AG04449 (cell line): ENCODE measurements at places on chromosomes 12 and 14.

DNA sequence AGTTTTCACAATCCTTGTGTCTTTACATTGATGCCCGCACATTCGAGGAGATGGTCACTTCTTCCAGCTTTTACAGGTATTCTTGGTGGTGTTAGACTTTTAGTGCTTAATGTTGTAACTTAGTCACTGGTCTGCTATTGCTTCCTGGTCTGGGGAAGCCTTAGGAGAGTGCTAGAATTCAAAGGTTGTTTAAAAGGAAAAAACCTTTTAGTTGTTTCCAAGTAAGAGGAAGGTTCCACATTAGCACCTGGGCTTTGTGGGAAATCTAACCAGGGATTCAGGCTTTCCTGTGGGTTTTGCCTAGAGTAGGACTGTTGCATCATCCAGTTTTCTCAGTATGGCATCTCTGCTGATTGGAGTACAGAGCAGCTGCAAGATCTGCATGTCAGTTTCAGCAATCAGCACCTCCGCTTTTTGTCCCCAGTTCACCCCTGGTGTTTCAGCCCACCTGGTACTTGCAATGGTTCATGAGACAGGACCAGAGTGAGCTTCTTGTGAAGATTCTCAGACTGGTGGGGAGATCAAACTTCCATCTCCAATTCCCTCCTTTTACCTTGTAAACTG, 44.0 kb upstream of the PLBD1 start:
- no peak for DNase-seq

- DNase-seq, result no peak
Measured at GRCh38 chr14:55206175-55206693, 14.8 kb upstream of the DLGAP5 start.

DNA sequence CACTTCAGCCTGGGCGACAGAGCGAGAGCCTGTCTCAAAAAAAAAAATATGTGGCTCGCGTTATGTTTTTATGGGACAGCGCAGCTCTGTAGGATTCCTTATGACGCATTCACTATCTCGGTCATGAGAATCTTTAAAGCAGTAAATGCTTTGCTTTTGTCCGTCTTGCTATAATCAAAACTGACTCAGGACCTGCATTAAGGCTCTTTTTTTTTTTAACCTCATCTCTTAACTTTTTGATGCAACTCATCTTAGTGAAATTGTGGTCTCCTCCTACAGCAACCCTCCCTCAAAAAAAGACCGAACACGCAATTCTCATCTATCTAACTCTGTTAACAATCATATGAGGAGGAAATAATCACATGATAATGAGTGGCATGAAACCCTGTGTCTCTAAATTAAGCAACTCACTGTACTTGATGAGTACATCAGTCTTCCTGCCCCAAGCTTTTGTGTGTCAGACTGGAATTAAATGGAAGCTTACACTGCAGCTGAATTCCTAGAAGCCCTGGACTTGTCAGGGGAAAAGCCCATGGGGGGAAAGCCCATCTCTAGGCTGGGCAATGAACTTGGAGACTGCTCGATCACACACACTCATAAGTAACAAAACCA, 4.3 kb downstream of the P2RX4 start:
- no peak for DNase-seq

DNA sequence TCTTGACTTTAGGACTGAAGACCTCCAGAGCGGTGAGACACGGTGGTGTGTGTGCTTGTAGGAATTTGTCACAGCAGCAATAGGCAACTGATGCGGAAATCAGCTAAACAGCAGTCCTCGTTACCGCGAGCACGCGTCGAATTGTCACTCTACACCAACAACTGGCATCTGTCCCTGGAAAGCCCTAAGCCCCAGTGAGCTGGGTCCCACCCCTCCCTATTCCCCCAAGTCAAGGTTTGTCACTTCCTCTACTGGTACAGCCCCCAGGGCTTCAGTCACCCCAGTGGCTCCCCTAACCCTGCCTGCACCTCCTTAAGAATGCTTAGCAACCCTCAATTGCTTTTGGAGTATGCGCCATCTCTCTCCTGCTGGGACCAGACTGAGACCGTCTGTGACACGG, 173.6 kb downstream of the PIWIL1 start:
- no peak for DNase-seq

GRCh38 chr14:58535044-58535443, 102.7 kb upstream of the DACT1 start:
- peak; percentile 38 for DNase-seq

DNA sequence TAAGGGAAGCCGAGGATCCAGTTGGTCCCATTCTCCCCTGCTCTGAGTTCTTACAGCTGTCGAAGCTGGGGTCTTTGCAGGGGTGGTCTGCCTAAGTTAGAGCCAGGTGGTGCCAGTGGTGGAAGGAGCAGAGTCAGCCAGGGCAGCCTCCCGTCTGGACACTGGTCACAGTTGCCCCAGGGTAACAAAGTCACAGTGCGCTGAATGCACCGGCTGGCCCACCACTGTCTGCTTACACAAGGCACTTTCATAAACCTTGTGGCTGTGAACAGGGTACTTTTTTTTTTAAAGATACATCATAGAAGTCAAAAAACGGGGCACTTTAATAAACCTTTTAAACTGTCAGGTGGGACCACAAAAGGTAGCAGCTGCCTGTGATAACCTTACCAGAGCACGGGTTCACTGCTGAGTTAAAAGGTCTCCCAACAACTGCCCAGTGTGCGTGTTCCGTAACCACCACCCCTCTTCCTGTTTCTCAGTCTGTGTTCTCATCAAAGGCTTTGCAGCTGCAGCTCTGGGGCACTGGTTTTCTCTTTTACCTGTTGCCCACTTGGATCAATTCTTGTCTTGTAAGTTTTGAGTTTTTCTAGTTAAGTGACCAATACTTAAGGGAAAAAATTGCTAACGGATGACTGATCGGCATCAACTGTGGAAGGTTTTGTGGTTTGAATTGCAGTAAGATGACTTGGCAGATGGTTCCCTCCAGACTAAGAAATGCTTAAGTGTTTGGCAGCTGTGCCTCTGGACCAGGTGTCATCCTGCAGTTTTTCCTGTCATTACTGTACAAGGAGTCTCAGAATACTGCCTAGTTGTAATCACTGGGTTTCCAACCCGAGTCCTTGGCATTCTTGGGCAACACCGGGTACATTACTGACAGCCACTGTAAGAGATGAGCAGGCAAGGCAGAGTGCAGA, 55.9 kb downstream of the DYNC1H1 start:
- peak; percentile 71 for DNase-seq

- DNase-seq, result no peak
Measured at GRCh38 chr12:108271951-108272872, 66.9 kb downstream of the CMKLR1 start.

- no peak for DNase-seq
Measured at GRCh38 chr14:68759017-68759560, 33.8 kb downstream of the ZFP36L1 start.

DNA sequence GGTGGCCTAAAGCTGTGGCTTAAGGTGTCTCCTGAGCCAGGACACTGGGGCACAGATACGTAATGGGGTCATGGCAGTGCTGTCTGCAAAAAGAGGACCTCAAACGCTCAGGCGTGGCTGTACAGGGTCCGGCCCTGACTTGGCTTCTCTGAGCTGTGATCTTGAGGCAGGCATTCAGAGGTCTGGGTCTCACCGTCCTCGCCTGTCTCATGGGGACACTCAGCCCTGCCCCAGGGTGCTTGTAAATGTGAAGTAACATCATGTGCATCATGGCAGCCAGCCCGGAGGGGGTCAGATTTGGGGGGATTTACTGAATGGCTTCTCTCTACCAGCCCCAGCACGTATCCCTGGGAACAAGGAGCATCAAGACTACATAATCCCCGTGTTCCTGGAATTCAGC, 28.8 kb downstream of the DIO3 start:
- DNase-seq, result no peak

GRCh38 chr14:90440021-90440451, 43.2 kb downstream of the CALM1 start:
- no peak for DNase-seq

- DNase-seq, result no peak
Measured at GRCh38 chr12:19965196-19966038, 402.9 kb upstream of the PDE3A start.

GRCh38 chr12:58034712-58035111, 93.3 kb downstream of the ATP23 start:
- no peak for DNase-seq

GRCh38 chr12:96907671-96908422, 790 bp downstream of the NEDD1 start:
- no peak for DNase-seq

DNA sequence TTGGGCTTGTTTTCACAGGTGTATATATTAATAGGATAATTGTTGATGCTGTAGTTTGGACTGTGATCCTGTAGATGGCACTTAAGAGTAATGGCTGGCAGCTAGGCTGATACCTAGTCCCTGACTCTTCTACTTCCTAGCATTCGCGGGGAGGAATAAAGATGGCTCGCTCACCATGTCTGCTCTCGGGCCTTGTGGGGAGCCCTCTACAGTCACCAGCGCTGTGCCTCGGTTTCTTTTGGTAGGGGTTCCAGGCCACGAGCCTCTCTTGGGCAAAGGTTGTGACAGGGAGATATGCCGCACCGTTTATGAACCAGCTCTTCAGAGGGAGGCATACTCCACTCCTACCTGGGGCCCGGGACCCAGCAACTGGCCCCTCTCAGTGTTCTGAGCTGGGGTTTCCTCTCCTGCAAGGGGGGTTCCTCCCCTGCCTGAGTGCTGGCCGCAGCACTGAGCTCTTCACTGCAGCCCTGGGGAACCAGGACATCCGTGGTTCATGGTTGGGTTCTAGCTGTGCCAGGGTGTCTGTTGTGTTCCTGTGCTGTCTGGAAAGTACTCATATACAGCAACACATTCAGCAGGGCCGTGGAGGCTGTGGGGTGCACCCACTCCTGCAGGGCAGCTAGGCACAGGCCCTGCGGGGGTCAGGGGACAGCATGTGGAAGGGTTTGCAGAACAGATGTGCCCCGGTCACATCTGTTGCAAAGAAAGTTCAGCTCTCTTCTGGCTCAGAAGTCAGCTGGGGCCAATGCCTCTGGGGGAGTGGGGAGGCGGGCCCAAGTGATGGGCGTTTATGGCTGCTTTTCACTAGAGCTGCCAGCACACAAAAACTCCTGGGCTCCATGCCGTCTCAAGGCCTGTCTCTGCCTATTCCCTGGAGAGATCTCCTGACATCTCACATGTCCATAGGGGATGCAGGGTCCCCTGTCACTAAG, 147.9 kb downstream of the PPFIA2 start:
- DNase-seq, result no peak

DNA sequence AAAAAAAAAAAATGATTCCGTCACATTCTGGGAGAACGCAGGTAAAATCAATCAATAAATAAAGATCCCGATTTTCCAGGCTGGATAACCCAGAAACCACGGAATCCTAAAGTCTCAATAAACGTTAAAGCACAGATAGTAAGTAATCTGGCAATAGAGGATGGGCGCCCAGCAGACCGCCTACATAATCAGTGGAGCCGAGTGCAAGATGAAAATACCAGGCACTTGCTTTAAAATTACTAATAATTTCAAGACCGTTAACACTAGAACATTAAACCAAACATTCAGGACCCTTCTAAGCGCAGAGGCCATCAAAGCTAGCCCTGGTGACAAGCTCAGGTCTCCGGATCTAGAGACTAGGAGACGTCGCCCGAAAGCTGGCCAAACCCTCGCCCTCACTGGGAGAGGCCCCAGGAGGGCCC, 1.2 kb upstream of the DCAF11 start:
- DNase-seq, result no peak

DNA sequence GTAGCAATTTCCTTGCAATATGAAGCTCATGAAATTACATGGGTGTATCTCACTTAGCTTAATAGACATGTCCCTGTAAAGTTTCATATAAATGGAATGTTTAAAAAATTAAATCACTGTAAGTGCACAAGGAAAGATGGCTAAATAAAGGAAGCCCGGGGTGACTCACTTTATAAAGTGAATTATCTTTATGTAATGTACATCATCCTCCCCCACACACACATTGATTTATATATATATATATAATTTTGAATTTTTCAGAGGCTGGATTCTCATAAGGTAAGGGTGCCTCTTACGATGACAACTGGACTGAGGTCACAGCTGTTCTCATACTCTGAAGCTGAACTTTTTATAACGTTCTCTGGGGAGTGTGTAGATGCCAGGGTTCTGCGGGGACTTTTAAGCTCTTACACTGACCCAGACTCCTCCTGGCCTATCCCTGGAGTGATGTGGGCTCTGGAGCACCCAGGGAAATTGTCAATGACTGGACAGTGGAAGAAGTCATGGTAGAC, 108.7 kb upstream of the HIF1A start:
- DNase-seq, result no peak

GRCh38 chr12:94781835-94782234, 131.5 kb upstream of the TMCC3 start:
- DNase-seq, result no peak

GRCh38 chr14:24377126-24377525, 9.1 kb downstream of the NFATC4 start:
- no peak for DNase-seq

GRCh38 chr12:25463521-25463920, 89.6 kb downstream of the LMNTD1 start:
- no peak for DNase-seq

DNA sequence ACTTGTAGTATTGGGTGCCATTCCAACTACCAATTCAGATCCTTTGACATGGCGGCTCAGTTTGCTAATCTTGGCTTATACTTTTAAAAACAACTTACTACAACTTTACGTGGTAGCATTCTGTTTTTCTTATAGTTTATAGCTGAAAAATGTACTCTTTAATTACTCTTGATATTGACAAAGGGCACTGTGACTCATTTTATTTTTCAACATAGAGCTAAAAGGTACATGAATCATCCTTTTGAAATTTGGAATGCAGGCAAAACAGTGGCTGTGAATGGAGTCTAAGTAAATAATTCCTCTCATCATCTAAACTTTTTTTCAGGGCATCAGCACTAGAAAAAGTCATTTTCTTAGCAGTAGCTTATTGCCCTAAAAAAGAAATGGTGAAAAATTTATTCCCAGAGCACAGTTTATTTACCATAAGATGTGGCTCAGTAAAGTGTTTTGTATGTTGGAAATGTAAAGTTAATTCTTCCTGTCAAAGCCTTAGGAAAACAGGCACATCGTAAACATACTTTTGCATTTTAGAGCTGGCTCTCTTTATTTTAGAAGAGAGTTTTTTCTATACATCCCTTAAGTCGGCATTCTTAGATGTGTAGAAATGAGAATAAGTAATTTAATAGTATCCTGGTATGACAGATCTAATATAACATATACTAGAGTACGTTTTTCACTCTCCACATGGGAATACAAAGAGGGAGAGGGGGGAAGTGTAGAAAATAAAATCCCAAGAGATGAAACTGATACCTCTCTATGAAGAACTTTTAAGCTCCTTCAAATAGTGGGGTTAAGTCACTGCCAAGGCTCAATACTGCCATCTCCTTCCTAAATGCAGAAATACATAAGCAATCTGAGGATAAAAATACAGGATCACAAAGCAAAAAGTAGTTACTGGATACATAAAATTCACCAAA, 55.2 kb downstream of the SLC25A21 start:
- DNase-seq, result no peak

GRCh38 chr14:64232095-64232838, 61.9 kb downstream of the ESR2 start:
- DNase-seq, result peak; percentile 46

- DNase-seq, result no peak
Measured at GRCh38 chr12:68539615-68539952, 71.1 kb upstream of the RAP1B start.

DNA sequence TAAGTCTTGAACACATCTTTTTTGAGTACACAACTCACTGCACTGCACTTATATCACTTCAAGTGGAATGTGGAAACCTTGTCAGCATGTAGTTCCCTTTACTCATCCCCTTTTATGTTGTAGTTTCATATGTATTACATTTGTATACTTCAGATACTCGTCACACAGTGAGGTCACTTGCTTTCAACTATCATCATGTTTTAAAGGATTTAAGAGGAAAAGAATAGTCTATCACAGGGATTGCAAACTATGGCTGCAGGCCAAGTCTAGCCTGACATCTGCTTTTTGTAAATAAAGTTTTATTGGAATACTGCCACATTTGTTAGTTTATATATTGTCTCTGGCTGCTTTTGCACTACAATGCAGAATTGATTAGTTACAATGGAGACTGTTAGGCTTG, 24.3 kb downstream of the CNOT2 start:
- DNase-seq, result no peak
